ENCODE measurements at places on chromosomes 16 and 17.

DNA sequence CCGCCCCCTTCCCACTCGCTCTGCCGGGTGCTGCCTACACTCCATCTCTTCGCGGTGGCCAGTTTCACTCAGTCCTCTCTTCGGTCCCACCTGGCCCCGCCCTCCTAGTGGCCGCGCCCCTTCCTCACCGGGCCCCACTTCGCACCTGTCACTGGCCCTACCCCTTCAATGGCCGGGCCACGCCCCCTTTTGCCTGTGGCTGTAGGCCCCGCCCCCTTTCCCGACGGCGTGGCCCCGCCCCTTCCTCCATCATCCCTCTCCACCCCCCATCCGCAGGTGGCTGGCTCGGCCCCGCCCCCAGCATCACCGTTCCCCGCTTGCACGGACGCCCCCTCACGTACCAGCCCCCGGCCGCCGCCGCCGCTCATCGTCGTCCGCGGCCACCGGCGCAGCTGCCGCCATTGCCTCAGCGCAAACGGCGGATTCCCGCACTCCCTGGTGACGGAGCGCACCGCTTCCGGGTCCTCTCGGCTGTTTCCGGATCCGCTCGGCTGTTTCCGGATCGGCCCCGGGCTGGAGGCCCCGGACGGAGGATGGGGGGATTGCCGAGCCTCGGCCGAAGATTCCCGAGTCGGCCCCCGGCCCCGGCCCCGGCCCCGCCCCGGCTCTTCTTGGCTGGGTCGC, at the start of gene RABEP2:
TSS of gene RABEP2 (minus strand) at position 477 of the 624 bp plus-strand sequence. CDS start at position 402, 75 bp downstream.
- DNase-seq: peak; percentile 100

- DNase-seq: peak; percentile 94
Observed at GRCh38 chr16:58511933-58512815, 3.1 kb upstream of the SETD6 start.

DNA sequence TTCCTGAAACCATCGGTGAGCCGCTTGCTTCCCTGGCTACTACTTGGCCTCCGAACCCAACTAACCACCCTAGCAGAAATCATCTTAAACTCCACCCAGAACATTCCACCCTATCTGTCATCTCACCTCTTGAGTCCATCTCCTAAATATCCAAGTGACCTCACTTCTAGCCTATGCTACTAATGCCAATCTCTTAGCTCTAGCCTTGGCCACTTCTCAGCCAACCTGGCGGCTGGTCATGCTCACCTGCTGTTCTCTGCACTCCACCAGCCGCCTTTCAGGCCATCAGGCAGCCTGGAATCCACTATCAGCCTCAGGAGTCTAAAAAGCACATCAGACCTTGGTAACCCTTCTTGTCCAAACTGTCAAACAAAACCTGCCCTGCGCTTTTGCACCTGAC, 11.9 kb upstream of the CYTH1 start:
- DNase-seq: no peak

GRCh38 chr17:48834973-48835372, 4.1 kb downstream of the CALCOCO2 start:
- no peak for DNase-seq

GRCh38 chr17:3647769-3648555, 11.4 kb downstream of the CTNS start:
- peak; percentile 70 for DNase-seq

All from activated CD8-positive, alpha-beta memory T cell treated with anti-CD3 and anti-CD28 coated beads for 24 hours (primary cell).